Tibial nerve (tissue), 4 donors: ENCODE measurements at places on chromosomes 1 and 21. TPM values are rescaled to one million over a fixed set of nuclear protein-coding genes. Genes with fewer than 3 reads are reported as not detected.

- DNase-seq = no peak
Observed at GRCh38 chr21:30943920-30944319, 62.5 kb upstream of the KRTAP11-1 start.

DNA sequence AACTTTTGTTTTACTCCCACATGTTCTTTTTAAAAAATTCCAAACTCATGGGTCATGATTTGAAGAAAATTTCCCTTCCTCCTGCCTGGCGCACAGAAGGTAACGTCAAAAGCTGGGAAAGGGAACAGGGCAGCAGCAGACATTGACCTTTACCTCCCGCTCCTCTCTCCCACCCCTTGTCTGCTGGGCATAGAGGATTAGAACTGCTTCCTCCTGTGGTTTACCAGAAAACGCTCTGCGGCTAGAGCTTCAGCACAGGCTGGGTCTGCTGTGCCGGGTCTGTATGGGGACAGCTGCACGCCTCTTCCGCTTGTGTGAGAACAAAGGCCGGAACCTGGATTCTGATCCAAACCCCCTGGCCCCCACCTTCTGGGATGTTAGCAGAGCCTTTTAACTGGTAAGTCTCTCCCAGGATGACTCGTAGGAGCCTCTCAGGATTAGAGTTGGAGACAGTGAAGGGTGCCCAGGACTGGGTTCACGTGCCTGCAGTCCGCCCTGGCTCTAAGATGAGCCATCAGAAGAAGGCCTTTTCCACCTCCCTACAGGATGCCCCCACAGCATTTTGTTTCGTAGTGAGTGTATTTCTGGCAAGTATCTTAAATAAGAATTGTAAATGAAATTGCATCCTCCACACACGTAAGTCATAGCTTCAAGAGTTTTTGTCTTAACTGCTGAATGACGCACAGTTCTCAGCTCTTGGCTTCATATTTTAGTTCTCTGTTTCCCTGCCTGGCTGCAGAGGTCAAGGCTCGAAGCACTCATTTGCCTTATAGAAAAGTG is 5.2 kb downstream of the H6PD start:
- DNase-seq = no peak

DNA sequence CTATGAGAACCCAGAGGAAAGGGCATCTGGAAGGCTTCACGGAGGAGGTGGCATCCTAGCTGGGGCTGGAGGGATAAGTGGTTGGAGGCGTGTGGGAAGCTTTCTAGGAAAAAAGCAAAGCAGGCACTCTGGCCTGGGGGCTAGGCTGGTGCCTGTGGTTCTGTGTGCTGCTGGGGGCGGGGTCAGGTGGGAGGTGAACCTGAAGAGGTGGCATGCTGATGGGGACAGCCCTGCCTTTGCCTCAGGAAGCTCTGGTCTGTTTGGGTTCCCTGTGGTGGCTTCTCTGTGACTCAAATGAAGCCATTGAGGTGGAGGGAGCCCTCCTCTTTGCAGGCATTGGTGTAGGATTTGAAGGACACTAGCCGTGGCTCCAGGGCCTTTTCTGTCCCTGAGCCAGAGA is 221.6 kb upstream of the POU3F1 start:
- DNase-seq = no peak

- DNase-seq = peak; percentile 12
Observed at GRCh38 chr1:18556364-18556763, 74.3 kb upstream of the PAX7 start.

DNA sequence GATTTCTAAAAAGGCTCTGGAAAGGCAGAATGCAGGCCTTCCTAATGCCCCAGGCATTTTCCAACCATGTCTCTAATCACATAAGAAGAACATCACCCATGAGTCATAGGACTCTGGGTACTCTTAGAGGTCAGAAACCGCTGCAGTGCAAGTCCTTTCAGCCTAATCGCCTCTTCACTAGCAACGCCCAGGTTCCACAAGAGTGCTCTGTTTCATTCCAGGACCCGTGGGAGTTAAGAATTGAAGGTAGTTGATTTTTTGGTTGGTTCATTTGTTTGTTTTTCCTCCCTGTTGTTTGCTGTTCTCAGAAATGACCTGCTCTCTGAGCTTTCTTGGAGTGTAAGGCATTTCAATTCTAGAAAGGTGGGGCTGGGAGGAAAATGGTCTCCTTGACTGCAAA is 123.2 kb downstream of the NR5A2 start:
- DNase-seq = no peak

DNA sequence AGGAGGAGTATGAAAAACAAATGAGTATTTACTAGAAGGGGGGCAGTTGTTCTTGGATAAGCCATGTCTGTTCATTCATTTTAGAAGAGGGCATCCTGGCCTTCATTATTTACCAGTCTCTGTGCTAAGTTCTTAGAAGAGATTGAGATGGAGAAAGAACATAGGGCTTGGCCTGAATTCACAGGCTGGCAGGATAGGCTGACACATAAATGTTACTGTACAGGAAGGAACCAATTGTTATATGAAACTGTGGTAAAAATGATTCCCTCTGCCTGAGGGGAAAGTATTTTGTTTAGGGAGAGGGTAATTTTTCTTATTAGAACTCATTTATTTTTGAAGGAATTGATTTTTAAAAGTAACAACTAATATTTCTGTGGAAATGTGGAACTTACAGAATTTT is 99.5 kb downstream of the MAN1A2 start:
- DNase-seq = no peak

- DNase-seq = no peak
Observed at GRCh38 chr1:41880261-41880660, 38.5 kb downstream of the HIVEP3 start.

DNA sequence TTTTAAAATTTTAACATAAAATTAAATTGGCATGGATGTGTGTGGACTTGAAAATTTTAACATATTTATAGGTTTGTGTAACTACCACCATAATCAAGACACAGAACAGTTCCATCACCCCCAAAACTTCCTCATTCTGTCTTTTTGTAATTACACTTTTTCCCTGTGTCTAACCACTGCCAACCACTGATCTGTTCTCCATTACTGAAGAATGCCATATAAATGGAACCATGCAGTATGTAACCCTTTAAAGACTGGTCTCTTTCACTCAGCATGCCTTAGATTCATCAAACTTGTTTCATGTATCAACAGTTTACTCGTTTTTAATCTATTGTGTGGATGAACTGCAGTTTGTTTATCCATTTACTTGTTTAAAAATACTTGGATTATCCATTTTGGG is 13.0 kb upstream of the AHCYL1 start:
- no peak for DNase-seq

DNA sequence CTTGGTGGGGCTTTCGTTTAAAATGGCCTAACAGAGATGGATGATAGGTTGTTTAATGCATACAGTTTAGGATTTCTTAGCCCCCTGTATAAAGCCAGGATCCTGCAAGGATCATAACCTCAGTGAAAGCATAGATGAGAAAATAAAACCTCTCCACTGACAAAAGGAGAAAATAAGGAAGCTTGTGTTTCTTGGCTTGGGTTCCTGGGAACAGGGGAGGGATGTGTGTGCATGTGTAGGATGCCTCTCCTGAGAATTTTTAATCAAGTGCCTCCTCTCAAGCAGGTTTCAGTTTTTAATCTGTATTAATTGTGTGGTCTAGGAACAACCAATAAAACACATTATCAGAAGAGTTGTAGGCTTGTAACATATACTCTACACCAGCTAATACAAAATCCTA is 26.1 kb downstream of the PRKACB start:
- no peak for DNase-seq

DNA sequence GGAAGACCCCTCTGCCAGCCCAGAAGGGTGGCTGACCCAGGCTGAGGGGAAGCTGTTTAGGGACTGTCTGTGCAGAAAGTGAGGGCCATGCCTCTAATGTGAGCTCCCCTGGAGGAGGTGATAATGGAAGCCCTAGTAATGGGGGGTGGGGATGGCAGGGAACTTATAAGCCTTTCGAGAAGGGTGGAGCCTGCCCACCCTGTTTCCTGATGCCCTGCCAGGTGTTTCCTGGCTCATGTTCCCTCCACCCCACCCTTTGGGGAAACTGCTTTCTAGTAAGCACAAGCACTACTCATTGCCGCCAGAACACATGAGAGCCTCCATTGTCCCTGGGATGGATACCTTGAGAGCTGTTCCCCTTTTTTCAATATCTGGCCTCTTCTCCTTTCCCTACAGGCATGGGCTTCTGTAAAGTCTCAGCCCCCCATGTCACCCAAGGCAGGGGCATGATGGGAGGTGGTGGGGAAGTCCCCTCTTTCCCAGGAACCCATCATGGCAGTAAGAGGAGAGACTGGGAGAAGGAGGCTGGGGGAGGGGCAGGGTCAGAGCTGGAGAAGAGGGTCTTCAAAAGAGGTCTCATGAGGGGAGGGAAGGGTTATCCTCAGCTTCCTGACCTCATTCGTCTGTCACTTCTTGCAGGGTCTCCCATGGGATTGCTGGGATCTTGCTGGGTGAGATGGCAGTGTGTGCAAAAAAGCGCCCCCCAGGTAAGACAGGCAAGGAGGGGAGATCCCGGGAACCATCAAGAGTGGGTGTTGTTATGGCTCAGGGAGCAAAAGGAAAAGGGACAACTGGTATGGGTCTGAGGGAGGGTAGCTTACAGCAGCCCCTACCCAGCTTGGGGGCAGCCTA is 2.4 kb downstream of the ATP8B2 start:
- DNase-seq = no peak

DNA sequence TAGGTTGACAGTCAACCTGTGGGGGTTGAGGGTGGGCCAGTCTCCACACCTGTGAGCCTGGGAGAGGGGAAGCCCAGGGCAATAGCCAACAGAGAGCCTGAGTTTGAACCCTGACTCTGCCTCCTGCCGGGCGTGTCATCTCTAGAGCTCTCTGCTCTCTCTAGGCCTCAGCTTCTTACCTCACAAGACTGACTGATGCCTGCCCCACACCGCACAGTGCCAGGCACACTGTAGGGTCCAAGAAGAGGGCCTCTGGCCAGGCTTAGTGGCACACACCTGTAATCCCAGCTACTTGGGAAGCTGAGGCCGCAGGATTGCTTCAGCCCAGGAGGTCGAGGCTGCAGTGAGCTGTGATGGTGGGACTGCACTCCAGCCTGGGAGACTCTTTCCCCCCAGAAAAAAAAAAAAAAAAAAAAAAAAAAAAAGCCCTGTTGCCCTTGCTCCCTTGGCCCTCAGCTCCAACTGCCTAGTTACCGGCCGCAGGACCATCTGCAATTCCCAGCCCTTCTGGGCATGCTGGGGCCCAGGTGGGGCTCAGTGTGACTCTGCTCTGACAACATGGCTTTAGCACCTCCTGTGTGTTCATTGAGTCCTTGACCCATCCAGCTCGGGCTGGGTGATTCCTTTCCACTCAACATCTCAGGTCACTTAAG is 25.1 kb downstream of the GRHL3 start:
- no peak for DNase-seq

- DNase-seq = no peak
Observed at GRCh38 chr1:209657918-209658317, 5.7 kb upstream of the LAMB3 start.

- DNase-seq = no peak
Observed at GRCh38 chr1:64877151-64877550, 89.2 kb downstream of the JAK1 start.

- no peak for DNase-seq
Observed at GRCh38 chr1:18203645-18204044, 96.0 kb downstream of the IGSF21 start.

DNA sequence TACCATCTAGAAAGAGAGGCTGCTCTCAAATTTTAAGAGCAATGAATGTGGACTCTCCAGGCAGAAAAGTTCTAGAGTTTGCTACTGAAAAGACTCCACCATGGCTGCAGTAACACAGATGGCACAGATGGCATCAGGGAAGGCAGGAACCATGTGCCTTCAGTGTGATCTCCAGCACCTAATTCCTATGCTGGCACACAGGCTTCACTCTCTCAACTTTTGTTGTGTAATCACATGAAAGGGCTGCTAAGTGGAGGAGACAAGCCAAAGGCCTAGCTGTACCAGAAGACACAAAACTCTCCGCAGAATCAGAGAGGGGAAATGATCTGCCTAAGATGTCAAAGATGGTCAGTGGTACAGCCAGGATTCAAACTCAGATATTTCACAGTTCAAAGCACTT is 31.1 kb downstream of the ERI3 start:
- no peak for DNase-seq

DNA sequence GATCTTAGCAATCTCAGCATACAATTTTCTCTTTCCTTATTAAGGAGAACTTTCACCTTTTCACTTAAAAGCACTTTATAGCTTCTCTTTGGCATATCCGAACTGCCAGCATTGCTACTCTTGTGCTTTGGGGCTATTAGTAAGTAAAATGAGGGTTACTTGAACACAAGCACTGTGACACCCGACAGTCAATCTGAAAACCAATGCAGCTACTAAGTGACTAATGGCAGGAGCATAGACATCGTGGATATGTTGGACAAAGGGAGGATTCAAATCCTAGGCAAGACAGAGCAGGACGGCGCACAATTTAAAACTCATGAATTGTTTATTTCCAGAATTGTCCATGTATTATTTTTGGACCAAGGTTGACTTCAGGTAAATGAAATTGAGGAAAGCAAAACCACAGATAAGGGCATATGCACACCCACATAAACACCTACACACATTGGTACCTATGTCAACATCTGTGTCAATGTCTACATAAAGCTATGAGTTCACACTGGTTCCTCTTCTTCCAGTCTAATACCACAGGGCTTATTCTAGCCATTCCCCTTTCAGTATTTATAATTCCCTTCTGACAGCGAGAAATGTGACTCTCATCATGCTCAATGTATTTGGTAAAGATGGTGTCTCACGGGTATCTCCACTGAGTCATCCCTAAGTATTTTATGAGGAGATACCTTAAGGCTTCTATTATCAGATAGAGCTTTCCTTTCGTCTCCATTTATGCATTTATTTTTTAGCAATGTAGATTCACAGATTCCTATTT is 75.3 kb upstream of the RALGPS2 start:
- no peak for DNase-seq

Gene KIF17
- total RNA-seq = 4.2 TPM

Gene TFAP2E
- total RNA-seq = 0.78 TPM

Gene PTAFR
- 4.2 TPM for total RNA-seq

Gene RHEX
- not detected for total RNA-seq

Gene GRIK3
- total RNA-seq = 26.2 TPM

Gene CRYAA
- total RNA-seq = not detected

Gene CATSPERE
- total RNA-seq = 1.5 TPM
